CD4-positive, alpha-beta T cell treated with Interleukin-4 for 1 hour (primary cell): ENCODE measurements at places on chromosomes 4 and X.

DNA sequence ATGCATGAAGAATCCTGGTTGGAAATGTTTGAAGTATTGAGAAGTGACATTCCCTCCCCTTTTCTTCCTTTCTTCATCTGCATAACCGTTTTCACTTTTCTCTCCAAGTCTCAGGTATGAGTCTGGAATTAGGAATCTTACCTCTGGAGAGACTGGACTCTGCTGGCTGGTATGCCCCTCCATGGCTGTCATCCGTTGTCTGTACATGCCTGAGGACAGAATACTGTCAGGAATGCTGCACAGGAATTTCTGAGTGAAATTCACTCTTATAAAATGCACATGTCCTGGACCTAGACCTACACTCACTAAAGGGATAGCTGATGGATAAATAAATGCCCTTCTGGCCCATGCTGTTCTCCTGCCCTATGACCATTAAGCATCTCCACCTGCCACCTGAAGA is 179.5 kb downstream of the MSN start:
- DNase-seq, result no peak

DNA sequence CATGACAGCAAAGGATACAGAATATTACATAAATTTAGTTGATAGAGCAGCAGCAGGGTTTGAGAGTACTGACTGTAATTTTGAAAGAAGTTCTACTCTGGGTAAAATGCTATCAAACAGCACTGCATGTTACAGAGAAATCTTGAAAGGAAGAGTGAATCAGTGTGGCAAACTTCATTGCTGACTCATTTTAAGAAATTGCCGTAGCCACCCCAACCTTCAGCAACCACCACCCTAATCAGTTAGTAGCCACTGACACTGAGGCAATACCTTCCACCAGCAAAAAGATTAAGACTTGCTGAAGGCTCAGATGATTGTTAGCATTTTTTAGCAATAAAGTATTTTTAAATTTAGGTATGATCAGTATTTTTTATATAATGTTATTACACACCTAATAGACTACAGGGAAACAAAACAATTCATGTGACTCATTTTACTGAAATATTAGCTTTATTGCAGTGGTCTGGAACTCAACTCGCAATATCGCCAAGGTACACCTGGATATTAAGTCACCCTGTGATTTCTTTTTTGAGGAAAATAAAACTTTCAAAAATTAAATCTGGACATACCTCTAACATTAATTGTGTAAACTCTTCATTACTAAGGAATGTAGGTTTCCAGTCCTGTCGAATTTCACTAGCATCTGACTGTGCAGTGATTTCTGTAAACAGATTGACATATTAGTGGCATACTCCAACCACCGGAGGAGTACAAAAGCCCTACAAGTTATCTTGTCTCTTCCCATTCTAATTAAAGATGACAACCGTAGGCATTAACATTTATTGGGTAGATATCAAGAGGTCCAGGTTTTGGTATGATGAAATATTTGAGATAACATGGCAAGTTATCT is 71.1 kb downstream of the CLOCK start:
- no peak for DNase-seq

GRCh38 chr4:101037938-101038413 is 309.4 kb downstream of the PPP3CA start:
- peak; percentile 17 for DNase-seq

DNA sequence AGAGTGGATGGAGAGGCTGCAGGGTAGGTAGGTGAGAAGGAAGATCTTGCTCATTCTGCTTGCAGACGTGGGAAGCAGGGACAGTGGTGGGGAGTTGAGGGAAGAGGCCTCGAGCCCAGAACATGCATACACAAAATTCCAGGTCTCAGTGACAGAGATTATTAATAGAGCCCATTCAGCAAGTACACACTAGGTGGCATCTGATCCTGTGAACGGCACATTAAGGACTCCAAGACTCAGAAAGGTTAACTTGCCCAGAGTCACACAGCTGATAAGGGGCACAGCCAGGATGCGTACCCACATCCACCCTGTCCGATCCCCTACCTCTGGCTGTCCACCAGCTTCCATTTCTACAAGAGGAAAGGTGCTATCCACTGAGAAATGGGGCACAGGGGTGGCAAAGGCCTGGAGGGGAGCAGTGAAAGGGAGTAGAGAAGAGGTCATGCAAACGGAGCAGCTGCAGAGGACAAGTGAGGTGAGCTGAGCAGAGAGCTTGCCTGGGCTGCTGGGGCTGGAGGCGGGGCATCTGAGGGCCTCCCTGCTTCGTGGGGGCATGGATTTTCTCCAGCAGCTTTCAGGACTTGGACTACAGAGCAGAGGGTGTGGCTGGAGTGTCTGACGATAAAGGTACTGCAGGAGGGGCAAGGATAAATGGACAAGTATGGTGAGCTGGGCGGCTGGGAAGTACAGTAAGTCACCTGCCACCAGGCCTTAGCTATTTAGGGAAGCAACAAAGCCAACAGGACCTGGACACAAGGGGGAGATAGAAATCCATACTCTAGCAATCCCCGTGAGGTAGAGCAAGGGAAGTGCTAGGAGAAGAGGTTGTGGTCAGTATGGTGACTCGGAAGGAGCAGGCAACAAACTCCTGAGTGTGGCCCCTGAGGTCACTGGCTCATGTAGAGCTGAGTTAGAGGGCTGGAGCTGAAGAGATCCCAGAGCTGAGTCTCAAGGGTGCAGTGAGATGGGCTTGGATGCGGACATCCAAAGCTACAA is 11.2 kb downstream of the IDS start:
- peak; percentile 11 for DNase-seq

DNA sequence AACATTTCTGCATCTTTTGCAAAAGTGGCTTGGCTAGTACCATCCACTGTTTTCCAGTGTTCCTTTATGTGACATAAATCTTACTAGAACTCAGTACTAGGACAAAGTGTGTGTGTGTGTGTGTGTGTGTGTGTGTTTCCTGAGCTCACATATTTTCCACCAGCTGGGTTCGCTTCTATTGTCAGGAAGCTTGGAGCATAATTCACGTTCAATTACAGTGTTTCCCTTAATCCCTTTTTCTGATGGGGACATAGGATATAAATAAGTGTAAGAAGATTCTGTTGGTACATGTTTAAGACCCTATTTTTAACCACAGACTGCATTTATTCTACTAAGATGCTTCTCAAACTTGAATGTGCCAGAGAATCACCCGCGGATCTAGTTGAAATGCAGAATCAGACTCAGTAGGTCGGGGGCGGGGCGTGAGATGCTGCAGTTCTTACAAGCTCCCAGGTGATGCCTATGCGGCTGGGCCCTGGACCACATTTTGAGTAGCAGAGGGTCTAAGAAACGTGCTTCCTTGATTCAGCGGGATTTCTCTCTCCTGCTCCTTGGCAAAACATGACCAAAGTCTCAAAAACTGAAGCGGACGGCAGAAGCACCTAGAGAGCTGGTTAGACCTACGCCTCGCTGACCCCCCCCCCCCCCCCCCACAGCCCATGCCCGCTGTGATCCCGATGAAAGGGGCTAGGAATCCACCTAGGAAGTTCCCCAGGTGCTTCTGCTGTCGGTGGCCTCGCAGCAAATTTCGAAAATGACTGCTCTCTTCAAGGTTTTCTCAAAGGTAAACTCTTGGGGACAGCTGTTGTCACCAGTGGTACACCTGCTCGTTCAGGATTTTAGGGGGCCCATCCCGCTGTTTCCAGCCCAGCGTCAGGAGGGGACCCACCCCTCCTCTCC is 797 bp downstream of the CD99L2 start:
- DNase-seq, result peak; percentile 21

DNA sequence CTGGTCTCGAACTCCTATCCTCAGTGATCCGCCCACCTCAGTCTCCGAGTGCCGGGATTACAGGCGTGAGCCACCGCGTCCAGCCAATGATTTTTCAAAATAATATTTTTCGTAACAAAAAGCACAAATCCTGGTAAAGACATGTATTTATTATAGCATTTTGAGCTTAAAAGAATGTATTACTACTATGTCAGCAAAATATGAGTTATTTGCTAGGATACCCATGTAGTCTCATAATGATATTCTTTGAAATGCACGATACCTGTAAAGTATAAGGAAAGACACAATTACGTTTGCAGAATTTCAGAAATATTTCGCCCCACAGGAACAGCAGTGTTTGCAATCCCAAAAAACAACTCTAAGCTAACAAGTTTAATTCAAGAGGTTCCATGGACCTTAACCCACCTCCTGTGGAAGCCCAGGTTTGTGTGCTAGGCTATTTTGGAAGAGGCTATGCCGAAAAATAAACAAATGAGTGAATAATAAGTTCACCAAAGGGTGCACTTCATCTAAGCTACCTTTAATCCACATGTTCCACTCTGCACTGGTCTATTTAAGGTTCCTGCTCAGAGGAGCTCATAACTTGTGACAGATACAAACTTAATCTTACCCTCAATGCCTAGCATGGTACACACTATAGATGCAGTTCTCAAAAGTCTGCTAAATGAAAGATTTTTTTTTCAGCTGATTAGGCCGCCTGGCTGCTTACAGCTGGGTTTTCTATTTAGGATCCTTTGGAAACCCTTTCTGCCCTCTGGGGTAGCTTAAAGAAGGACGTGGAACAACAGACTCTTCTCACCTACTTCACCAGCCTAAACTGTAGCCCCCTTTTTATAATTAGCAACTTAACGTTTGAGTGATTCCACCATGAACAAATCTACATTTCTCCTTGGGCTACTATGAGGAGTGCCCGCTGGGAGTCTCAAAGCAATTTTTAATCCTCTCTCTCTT is 5.0 kb downstream of the FRYL start:
- no peak for DNase-seq

DNA sequence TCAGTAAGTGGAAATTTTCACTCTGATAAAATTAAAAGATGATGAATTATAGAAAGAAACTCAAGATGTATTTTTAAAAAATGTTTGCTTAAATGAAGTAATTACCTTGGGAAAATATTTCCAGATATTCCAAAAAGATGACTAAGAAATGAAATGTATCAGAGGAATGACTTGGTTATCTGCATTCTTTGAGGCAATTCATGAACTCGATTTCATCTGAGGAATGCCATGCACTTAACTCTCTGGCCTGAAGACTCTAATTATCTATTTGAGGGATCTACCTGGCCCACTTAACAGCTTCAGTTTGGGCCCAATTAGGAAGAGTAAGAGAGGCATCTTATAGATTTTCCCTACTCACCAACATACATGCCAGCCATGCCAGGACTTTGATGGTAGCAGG is 182.3 kb downstream of the INPP4B start:
- DNase-seq, result no peak
